ENCODE measurements at places on chromosomes 11 and 22.

DNA sequence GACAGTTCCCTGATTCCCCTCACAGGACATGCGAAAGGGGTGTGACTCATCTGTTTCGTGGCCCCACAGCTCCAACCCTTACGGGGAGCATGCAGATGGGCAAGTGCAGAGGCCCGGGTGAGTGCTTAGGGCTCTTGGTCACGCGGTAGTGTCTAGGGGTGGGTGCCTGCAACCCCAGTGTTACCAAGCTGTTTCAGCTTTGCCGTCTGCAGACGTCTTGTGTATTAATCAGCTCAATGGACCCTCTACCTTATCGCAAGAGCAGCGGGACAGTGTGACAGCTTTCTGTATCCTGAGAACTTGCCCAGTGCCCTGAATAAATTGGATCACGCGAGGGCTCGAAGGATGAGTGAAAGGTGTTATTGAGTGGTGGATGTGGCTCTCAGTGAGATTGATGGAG is 816.4 kb upstream of the ANO3 start:
- no peak for DNase-seq

- peak; percentile 50 for DNase-seq
Measured at GRCh38 chr11:77038825-77039326, 4.7 kb downstream of the B3GNT6 start.

DNA sequence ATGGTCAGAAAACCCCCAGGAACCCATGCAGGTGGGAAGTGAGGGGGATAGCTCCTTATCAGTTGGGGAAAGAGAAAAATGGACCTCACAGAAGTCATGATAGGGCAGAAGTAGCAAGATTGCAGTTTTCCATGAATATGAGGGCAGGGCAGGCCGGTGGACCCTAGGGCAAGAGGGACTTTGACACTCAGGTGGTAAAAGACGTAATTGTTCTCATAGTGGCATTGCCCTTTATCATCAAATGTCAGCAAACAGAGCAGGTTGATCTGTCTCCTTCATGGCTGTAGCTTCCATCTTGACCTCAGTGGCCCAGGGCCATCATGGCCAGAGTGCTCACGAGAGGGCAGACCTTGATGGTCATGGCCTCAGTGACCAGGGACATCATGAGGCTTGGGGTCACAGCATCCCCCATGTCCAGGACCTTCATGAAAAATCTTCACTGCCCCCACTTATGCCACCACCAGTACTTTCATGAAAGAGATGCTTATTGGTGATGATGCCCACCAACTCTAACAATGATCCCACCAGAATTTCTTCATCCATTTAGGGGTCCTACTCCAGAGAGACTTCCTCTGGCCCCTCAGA is 127.1 kb downstream of the SNX19 start:
- DNase-seq: no peak

DNA sequence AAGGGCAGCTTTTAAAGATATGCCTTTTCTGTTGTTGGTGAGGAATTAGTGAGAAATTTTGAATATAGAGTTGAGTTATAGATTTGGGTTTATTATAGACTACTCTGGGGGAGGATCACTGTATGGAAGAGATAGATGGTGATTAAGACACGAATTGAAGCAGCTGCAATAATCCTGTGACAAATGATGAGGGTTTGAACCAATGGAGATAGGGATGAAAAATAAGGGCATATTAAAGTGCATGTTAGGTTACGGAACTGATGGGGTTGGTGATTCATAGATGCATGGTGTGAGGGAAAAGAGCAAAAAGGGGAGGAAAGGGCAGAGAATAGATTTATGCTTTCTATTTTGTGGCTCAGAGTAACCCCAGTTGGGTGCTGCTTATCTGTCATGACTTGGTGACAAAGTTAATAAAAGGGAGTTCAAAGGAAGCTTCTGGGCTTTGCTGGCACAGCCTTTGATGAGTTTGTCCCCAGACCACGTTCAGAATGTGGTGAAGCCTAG is 11.8 kb downstream of the C11orf87 start:
- no peak for DNase-seq

DNA sequence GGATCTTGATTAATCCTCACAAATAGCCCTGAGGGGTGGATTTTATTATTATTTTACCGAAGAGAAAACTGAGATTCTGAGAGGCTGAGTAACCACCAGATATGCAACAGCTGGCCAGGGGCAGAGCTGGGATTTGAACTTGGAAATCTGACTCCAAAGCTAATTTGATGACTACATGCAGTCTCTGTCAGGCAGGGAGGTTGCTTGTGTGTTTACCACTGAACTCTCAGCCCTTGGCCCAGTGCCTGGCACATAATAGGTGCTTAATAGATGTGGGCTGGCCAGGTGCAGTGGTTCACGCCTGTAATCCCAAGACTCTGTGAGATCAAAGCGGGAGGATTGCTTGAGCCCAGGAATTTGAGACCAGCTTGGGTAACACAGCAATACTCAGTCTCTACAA is 121.7 kb upstream of the CRYBB3 start:
- no peak for DNase-seq
